Fibroblast of the aortic adventitia (primary cell): ENCODE measurements at places on chromosomes 12 and 14.

DNA sequence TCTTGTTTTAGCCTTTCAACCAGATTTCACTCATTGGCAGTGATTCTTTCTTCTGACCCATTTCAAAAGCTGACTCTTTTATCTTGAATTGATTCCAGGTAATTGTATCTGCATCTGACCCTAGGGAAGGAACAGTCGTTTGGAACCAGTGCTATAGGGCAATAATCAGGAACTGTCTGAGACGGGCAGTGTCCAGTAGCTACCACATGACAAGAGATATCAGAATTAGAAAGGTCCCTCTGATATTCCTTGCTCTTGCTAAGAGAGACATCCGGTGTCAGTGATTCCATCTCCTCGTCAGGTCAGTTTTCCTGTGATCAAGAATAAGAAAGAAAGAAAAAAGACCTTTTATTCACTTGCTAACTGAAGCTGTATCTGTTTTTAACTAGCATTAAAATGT lies 47.8 kb upstream of the PDE3A start:
- no peak for DNase-seq

- DNase-seq, result no peak
These were observed 670 bp downstream of the DYRK2 start for GRCh38 chr12:67649261-67649569.

- DNase-seq, result no peak
These were observed 105.0 kb upstream of the FRMD6 start for GRCh38 chr14:51546603-51547258.

GRCh38 chr12:80935111-80935510 lies 2.6 kb downstream of the LIN7A start:
- no peak for DNase-seq

GRCh38 chr12:230925-231671 lies 17.1 kb upstream of the SLC6A12 start:
- no peak for DNase-seq
